ENCODE measurements at places on chromosomes 11 and 22.

DNA sequence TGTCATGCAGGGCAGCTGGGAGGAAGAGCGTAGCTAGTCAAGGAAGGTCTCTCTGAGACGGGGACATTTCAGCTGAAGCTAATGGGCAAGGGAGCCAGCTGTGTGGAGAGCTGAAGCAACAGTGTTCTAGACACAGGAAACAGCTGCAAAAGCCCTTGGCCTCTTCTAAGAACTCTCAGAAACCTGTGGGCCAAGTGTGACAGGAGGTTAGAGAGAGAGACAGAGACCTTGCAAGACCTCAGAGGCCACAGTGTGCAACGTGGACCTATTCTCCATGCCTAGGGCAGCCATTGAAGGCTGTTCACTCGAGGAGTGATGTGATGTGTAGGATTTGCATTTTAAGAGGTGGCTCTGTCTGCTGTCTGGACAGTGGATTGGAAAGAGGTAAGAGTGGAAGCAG is 48.7 kb upstream of the TNRC6B start:
- DNase-seq, result no peak

DNA sequence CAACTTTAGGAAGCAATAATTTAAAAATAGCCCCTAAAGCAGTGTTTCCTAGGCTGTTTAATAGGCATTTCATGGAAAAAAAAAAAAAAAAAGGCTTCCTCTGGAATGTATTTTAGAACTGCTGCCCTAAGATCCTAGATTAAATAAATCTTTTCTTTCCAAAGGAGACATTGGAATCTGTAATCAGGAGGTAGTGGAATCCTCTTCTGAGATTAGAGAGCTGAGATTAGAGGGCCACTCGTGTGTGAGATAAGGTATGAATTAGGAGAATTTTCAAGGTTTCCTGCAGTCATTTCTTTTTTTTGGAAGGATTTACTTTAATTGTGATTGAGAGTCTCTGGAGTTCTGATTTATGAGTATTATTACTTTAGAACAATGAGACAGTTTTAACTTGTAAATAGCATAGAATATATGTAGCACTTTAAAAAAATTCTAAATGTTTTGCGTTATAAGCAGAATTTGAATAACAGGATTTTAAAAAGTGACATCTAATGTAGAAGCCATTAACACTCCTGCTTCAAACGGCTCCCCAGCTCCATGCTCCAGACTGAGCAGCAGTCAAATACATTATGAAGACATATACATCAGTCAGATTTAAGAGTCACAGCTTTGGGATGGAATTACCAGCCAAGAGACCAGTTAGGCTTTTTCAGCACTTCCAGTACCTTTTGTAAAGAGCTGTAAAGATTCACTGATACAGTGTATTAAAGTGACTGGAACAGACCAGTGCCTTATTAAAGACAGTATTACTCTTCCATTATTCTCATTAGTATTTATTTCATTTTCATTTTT is 5.0 kb downstream of the EED start:
- no peak for DNase-seq

- DNase-seq, result no peak
These were observed 5.9 kb upstream of the VWA5A start for GRCh38 chr11:124109377-124109776.

- DNase-seq, result peak; percentile 73
These were observed 458.3 kb downstream of the METTL15 start for GRCh38 chr11:28566339-28567089.

DNA sequence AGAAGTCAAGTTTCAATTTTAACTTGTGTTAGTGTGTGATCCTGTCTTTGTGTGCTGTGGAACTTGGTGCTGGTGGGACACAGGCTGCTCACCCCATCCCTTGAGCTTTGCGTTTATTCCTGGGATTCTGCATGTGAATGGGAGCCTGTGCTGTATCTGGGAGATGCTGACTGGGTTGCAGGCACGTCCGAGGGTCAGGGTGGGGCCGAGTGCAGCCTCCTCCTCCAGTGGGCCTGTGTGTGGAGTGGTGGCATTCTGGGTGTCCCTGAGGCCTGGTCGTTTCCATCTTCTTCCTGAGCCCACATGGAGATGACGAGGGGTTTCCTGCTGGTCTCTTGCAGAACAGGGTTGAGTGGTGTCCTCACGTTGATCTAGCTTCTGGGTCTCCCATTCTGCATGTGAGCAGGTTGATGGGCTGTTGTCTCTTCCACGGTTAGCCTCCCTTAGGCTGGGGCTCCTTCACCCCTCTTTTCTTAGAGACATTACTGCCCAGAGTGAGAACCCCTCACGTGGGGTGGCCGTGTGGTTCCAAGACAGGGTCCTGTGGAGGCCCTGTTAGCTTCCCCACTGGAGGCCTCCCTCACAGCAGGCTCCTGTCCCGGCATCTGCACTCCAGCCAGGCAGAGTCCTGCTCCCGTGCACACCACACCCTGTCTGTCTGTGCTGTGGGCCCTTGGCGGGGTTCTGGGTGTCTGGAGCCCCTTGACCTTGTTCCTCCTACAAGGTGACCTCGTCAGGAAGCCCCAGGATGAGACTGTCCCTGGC is 4.9 kb downstream of the PTDSS2 start:
- no peak for DNase-seq

DNA sequence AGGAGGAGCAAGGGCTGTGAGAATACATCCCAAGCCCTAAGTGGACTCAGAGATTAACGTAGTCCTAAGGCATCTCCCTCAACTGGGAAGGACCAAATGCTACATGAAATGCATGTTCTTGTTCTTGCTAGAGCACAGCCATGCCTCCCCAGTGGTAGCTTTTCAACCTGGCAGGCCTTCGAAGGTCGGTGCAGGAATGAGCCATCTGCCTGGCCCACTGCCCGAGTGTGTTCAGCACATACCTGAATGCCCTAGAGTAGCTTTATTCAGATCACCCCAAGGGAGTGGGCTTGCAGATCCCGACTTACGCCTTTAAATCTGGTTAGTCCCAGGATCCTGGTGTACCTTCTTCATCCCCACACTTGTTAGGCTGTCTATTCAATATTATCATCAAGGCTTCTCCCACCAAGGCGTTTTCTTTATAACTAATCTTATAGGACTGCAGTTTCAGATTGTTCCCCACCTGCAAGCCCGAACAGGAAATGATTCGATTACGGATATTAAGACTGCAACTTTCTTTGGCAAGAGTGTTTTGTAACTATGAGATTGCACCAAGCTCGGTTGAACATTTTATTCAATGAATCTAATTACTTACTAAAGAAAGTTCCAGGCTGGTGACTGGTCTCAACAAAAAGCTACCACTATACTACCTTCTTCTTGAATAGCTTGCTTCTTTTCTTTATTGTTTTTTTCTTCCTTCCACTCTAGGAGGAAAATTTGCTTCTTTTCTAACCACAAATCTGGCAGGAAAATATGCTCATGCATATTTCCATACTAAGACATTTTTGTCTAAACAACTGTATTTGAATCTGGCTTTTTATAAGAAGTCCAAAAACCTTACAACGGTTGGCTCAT is 115.6 kb downstream of the SGSM3 start:
- peak; percentile 59 for DNase-seq

DNA sequence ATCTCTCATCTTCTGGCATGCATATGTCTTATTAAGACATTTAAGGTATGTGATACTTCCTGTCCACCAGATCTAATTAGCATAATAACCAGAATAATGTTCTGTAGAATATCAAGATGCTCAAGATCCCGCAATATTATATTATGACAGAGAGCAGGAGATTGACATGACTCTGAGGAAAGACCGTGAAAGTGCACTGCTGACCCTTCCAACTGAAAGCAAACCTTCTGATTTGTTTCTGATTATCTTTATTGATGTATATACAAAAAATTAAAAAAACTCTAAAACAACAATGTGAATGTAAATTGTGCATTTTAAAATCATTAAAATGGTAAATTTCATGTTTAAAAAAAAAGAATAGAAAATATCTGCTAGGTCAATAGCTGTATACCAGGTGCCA is 184.4 kb upstream of the TMEM45B start:
- no peak for DNase-seq

- DNase-seq, result no peak
These were observed 25.9 kb upstream of the CCDC34 start for GRCh38 chr11:27388869-27389268.

GRCh38 chr11:122089111-122089510 is 26.9 kb downstream of the BLID start:
- DNase-seq, result no peak

- DNase-seq, result peak; percentile 80
These were observed 38.2 kb downstream of the BRD1 start for GRCh38 chr22:49789289-49790141.

- DNase-seq, result no peak
These were observed 5.9 kb downstream of the PHOX2A start for GRCh38 chr11:72238040-72238450.

GRCh38 chr22:34973926-34974325 is 92.0 kb upstream of the ISX start:
- no peak for DNase-seq

GRCh38 chr11:12088047-12088481 is 22.3 kb upstream of the MICAL2 start:
- DNase-seq, result peak; percentile 68

DNA sequence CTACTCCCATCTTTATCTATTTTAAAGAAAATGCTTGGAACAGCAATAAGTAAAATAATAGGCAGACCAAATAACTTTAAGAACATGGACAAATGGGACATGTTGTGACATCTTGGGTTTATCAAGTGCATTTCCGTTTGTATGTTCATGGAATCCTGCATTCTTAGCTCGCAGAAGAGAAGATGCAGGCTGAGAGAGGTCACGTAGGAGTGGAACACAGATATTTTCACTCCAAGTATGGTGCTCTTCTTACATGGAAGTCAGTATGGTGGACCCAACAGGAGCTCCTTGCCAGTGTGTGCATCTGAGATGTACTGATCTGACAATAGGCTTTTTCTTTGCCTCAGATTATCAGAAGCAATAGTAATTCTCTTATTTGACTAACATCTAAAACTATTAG is 1.7 kb downstream of the E2F8 start:
- DNase-seq, result no peak

DNA sequence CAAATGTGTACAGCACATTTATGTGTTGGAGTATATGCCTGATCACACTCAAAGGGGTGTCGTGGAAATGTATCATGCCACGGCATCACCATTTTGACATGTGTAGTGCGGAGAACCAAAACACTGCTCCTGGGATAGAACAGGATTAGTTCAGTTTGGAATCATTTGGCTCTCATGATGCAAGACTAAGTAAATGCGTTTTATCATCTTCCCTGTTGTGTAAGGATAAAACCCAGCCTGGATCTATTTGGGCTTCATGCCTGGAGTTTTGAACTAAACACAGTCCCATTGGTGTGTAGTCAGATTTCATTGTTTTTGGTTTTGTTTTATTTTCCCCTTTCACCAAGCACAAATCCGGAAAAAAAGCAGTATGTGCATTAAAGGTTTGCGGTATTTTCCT is 574.3 kb downstream of the NTM start:
- DNase-seq, result no peak

DNA sequence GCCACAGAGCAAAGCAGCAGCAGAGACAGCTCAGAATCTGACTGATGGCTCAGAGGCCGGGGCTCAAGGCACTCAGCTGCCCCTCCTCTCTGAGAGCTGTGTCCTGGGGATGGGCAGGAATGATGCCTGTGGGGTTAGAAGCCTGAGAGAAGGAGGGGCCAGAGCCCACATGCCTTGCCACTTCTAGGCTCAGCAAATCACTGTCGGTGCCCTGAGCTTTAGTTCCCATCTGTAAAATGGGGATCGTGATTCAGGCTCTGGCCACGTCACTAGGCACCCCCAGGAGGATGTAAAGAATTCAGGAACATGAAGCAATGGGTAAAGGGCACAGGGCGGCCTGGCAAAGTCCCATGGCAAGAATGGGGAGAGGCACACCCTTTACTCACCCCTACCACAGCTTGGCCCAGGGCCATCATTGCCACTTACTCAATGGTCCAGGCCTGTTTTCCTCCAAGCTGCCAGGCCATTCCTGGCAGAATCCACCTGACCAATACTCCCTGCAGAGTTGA is 3.4 kb upstream of the CDC42EP2 start:
- DNase-seq, result no peak

GRCh38 chr11:120714438-120714837 is 202.9 kb downstream of the GRIK4 start:
- DNase-seq, result no peak

GRCh38 chr11:101913656-101914055 is 1.2 kb upstream of the CEP126 start:
- no peak for DNase-seq

- no peak for DNase-seq
These were observed 81.9 kb upstream of the SPON1 start for GRCh38 chr11:13880634-13881033.

- no peak for DNase-seq
These were observed 571.2 kb downstream of the TBC1D22A start for GRCh38 chr22:47333625-47334024.

GRCh38 chr11:66418168-66418985 is 2.5 kb upstream of the NPAS4 start:
- DNase-seq, result peak; percentile 79

GRCh38 chr11:127056338-127056971 is 55.9 kb upstream of the KIRREL3 start:
- no peak for DNase-seq

- DNase-seq, result no peak
These were observed 114.6 kb upstream of the SESN3 start for GRCh38 chr11:95345651-95346050.

- no peak for DNase-seq
These were observed 325.4 kb upstream of the CCDC90B start for GRCh38 chr11:83611600-83611999.

- no peak for DNase-seq
These were observed 79.5 kb downstream of the SC5D start for GRCh38 chr11:121372028-121372427.

DNA sequence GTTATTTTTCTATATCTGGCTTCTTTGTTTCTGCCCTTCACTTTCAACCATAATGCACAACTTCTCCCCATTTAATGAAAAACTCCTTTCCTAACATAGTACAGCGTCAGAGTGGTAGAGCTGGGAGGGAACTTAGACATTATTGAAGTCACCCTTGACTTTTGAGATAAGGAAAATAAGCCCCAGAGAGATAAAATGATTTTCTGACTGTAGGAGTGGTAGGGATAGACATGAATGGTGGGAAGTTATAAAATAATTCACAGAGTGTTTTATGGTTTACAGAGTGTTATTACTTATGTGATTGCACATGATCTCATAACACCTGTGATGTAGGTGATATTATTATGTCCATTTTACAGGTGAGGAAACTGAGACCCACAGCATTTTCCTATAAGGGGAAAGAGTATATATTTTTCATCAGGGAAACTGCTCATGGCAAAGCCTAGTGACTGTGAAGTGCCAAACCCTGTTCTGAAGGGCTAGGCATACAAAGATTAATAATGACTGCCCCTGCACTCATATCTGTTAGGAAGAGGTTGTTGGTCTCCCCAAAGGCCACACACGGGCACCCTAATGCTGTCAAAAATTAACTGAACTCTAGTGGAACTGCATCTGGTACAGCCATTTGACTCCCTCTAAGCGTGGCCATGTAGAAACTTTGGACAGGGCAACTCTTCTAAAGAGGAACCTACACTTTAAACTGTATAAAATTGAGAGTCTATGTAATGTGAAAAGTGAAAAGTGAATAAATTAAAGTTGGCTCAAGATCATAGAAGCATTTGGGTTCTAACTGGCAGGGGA is 61.1 kb upstream of the PICALM start:
- DNase-seq, result no peak

GRCh38 chr11:95516175-95516574 is 273.4 kb downstream of the FAM76B start:
- DNase-seq, result no peak
